ENCODE measurements at places on chromosomes 2 and 18.
A peak's percentile ranks its signal among the peaks of the same experiment; 100 is the strongest.

DNA sequence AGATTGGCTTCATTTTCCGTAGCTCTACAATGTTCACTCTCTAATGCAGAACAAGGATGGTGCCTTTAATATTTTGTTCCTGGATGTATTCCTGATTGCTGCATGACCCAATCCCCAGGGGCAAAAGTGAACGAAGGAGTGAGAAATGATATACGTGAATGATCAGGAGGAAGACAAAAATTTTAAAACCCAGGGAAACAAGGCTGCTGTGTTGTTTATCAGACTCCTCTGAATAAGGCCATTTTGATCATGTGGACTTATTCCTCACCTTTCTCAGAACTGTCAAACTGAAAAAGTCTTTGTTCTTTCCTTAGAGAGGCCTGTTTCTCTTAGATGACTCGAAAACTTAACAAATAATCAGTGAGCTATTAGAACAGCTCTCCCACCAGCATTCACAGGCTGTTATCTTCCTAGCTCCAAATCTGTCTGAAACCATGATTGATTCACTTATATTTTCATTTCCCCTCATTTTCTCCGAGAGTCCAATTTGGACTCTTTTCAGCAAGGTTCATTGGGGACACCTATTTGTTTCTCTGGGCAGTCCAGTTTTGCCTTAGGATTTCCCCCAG lies 29.5 kb upstream of the COX7A2L start:
- no peak for DNase-seq

GRCh38 chr18:63619661-63620060 lies 24.4 kb downstream of the SERPINB4 start:
- no peak for DNase-seq

GRCh38 chr2:127594116-127594591 lies 51.8 kb upstream of the GPR17 start:
- DNase-seq, result no peak

GRCh38 chr2:120456867-120457266 lies 110.9 kb downstream of the INHBB start:
- DNase-seq, result no peak

DNA sequence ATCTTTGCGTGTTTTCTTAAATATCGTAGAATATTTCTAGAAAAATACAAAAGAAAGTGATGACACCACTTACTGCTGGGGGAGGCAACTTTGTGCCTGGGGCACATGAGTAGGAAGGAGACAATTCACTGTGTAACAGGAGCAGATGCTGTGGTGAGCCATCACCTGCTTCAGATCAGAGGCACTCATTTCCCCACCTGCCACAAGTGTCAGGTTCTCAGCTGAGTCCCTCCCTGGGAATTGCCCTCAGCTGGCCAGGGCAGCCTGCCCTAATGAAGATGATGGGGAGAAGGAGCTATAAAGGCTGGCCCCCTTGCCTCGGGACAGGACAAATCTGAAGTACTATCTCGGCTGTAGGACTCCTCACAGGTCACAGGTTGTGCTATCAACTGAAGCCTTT lies 322.8 kb downstream of the STK39 start:
- peak; percentile 85 for DNase-seq

DNA sequence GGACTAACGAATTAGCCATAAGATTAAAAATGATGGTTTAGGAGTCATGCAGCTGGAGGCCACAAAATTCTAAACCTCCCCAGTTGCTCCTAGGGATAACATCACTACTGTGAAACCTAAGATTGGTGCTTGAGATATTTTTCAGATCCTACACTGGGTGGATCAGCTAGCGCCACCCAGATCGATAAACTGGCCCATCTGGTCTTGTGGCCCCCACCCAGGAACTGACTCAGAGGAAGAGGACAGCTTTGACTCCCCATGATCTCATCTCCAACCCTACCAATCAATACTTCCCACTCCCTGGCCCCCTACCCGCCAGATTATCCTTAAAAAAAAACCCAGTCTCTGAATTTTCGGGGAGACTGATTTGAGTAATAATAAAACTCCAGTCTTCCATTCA lies 5.5 kb downstream of the GALNT14 start:
- no peak for DNase-seq

DNA sequence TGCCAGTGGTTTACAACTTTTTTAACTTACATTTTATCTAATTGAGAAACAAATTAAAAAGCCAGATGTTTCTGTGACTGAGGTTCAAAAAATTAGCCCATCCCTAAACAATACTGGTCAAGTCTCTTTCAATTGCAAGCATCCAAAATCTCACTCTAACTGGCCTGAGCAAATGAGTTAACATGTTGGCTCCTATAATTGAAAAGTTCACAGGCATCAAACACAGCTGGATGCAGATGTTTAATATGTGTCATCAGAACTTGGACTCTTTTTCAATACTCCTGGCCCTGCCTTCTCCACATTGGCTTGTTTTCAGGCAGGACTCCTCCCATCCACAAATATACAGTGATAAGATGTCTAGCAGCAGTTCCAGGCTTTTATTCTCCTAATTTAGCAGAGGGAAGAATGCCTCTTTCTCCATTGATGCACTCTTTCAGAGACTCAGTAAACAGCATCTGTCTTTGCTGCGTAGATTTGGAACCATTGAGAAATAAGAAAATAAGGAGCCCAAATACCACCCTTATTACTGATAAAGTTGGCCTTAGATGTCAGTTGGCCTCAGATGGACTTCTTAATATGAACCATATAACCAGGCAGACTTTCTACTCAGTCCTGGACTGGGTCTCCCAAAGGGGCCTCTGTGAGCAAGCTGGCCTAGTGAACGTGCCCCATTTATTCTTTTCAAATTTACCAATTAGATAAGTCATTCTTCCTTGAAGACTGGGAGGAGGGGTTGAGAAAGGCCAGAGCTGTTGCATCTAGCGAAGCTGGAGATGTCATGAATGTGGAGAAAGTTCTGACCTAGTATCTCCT lies 30.4 kb upstream of the FN1 start:
- no peak for DNase-seq

- DNase-seq, result no peak
These were observed 19.4 kb downstream of the KANSL3 start for GRCh38 chr2:96618596-96619283.

DNA sequence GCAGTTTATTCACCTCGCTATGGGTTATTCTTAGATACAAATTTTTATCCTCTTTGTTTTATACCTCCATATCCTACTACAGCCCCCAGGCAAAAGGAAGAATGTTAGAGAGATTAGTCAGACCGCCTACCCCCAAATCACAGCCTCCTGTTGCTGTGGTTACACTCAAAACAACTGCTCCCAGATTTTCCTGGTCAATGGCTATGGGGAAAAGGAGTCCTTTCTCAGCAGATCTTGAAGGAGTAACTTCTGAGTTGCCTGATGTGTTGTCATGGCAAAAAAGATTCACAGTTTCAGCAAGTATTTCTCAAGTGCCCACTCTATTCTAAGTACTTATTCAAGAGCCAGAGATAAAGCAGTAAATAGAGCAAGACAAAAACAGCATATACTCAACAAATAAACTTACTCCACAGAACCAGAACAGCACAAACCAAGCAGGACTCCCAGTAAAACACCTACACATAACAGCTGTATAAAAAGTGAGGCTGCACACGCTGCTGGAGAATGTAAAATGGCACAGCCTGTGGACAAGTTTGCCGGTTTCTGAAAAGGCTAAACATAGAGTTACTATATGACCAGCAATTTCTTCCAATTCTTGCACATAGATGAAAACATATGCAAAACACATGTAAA lies 104.8 kb downstream of the NOL10 start:
- no peak for DNase-seq

DNA sequence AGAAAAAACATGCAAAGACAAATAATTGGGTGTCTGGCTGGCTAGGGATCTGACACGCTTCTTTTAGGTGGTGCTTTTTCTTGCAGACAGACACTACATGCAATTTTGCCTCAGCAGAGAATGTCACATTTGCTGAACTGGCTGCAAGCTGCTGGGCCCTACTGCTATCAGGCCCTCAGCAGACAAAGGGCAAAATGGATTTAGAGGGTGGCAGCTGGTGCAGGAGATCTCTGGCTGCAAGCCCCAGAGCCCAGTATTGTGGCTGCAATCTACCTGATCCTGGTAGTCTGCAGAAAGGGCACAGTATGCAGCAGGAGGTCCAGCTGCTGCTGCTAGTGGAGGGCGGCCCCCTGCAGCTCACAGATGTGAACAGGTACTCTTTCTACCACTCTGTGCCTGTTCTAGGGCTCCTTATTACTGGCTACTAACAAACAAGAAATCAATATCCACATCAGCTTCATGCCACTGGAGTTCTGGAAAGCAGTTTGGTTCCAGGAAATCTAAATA lies 796.7 kb upstream of the CELF4 start:
- DNase-seq, result peak; percentile 75

GRCh38 chr18:78587626-78588600 lies 391.7 kb upstream of the SALL3 start:
- no peak for DNase-seq

DNA sequence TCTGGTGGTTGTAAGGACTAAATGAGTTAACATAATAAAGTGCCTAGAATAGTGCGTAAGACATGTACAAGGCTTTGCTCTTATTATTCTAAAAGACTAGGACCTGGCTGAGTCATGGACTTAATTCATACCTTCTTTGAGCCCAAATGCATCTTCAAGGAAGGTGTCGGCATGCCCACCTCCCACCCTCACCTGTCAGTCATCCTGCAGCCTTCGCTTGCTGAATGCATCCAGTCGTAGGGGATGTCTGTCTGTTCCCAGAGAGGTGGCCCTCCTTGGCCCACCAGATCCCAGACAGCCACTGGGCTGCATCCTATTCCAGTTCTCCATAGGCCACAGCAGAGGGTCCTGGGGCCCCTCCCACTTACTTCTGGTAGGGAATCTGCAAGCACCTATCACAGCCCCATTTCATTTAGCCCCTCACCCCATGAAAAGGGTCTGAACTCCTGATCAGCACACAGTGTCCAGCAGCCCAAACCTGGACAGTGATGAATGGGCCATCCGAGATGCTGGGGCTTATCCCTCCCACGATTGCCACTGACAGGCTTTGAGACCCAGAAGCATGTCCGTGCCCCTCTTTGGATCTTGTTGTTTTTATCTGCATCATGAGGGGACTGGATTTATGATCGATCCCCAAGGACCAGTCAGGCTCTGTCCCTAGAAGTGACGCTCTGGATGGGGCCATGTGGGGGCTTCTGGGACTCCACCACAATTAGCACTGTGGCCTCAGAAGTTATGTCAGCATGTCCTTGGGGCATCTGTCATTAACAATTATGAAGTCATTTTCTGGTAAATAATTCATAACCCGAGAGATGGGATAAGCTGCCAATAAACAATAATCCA lies 101.1 kb downstream of the KLHL29 start:
- no peak for DNase-seq

- no peak for DNase-seq
These were observed 24.2 kb downstream of the RHBDD1 start for GRCh38 chr2:226860087-226860486.

GRCh38 chr18:9419956-9420631 lies 55.2 kb upstream of the RALBP1 start:
- DNase-seq, result no peak

DNA sequence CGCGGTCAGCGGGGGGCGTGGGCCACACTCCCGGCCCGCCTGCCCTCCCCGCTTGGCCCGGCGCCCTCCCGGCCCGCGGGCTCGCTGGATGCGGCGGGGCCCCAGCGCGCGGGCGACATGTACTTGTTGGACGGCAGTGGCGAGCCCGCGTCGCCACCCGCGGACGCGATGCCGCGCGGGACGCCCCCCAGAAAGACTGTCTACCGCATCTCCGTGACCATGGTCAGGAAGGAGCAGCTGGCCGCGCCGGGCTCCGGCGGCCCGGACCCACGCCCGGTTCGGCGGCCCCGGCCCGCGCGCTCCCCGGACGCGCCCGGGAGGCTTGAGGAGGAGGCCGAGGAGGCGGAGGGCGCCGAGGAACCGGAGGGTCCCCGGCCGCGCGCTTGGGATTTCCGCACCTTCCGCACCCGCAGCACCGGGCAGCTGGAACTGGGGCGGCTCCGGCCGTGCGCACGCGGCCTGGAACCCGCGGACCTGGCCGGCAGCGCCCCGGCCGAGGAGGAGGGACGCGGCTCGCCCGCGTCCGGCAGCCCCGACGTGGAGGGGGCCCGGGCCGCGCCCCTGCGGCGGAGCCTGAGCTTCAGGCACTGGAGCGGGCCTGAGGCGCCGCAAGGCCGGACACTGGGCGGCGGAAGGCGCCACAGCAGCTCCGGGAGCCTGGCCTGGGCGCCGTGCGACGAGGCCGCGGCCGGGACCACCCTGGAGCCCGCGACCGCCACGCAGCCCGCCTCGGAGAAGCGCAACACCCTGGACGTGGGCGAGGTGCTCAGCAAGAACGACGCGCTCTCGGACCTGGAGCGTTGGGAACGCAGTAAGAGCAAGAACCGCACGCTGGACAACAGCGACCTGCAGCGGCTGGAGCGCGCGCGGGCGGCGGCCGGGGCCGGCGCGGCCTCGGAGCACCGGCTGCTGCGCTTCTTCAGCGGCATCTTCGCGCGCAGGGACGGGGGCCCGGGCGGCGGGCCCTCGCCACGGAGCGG lies 176.4 kb downstream of the AGAP1 start:
- DNase-seq, result peak; percentile 63

DNA sequence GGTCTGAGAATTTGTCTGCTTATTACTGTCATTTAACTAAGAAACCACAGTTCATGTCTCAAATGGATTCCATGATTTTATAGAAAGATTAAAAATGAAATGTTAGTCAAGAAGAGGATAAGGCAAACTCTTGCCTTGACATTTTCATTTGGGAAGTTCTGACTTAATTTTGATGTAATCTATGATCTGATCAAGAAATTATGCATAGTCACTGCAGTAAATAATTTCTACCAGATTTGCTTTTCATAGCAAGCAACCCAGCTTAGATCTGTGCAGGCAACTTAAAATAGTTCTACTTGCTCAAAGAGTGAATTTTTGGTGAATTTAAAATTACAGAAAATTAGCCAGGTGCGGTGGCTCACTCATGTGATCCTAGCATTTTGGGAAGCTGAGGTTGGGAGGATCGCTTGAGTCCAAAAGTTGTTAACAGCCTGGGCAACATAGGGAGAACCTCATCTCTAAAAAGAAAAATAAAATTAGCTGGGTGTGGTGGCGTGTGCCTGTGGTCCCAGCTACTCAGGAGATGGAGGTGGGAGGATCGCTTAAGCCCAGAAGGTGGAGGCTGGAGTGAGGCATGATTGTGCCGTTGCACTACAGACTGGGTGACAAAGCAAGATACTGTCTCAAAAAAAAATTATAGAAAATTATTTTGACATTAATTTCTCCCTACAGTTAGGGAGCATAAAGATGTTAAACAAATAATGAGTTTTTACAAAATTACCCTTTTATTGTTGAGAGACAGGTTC lies 158.7 kb upstream of the MYO3B start:
- no peak for DNase-seq

GRCh38 chr2:238420878-238421694 lies 5.6 kb upstream of the ASB1 start:
- DNase-seq, result no peak

GRCh38 chr2:44126106-44126797 lies 42.4 kb upstream of the PPM1B start:
- DNase-seq, result no peak

GRCh38 chr18:12309683-12310198 lies 1.7 kb downstream of the TUBB6 start:
- DNase-seq, result no peak

GRCh38 chr2:62536873-62537547 lies 31.0 kb upstream of the TMEM17 start:
- no peak for DNase-seq
